NCI-H226 (cell line): ENCODE measurements at places on chromosomes 5 and 9.

DNA sequence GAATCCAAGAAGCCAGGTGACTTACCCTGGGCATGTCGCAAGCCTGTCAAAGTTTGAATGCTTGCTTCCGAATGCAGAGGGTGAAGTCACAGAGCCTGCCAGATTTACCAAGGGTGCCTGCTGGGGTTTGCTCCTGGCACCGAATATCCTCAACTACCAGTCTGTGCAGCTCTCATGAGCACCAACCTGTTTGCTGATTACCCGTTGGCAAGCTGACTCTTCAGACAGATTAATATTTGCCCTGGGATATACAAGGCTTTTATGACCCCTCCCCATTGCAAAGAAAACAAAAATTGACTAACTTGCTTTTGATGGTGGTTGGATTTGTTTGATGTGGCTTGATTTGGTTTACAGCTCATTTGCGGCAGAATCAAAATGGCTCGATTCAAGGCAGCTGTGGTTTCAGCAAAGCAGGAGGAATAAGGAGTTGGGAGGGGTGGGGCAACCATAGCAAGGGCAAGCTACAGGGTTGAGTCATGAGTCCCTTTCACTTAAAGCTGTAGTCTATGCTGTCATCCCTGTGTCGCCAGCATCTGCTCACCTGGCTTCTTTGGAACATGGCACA lies 82.3 kb upstream of the AGXT2 start:
- peak; percentile 57 for DNase-seq

GRCh38 chr9:17846948-17847655 lies 268.2 kb downstream of the SH3GL2 start:
- no peak for DNase-seq

GRCh38 chr5:138569782-138570181 lies 5.4 kb downstream of the HSPA9 start:
- no peak for DNase-seq

DNA sequence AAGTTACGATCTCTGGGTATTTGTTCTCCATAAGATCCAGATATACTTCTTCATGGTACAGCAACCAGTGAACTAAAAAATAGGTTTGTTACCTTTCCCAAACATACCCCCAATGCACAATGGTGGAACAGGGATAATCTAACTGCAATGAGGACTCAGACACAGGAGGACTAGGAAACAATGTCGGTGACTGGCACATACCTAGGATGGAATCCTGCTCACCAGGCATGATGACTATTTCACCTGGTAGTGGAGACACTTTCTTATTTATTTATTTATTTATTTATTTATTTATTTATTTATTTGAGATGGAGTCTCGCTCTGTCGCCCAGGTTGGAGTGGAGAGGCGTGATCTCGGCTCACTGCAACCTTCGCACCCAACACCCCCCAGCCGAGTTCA lies 159.9 kb upstream of the CCNH start:
- DNase-seq = no peak

- no peak for DNase-seq
Measured at GRCh38 chr9:132538071-132538470, 44.3 kb upstream of the BARHL1 start.

DNA sequence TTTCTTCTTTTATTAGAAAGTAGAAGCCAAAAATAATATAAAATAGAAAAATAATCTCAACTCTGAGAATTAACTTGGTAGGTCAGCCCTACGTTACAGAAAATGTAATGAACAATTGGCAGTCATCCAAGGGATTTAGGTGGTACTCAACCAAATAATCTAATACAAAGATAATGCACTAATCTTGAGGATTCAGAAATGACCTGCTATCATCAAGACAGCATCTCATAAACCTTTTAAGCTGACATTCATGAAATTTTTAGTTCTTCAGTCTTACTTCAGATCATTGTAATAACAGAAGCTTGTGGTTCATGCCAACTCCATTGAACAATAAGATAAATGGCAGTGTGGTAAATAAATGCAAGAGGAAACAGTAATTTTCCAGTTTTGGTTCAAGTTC lies 1058.0 kb downstream of the MAT2B start:
- DNase-seq = no peak

- DNase-seq = no peak
Measured at GRCh38 chr5:177498013-177498787, 796 bp upstream of the PDLIM7 start.

GRCh38 chr9:91562416-91562815 lies 138.8 kb upstream of the NFIL3 start:
- no peak for DNase-seq

GRCh38 chr5:55037046-55037771 lies 13.2 kb downstream of the GZMK start:
- no peak for DNase-seq

- DNase-seq = no peak
Measured at GRCh38 chr9:100474082-100474923, 1.4 kb downstream of the TMEFF1 start.

GRCh38 chr5:80268916-80269315 lies 13.1 kb upstream of the SERINC5 start:
- no peak for DNase-seq

DNA sequence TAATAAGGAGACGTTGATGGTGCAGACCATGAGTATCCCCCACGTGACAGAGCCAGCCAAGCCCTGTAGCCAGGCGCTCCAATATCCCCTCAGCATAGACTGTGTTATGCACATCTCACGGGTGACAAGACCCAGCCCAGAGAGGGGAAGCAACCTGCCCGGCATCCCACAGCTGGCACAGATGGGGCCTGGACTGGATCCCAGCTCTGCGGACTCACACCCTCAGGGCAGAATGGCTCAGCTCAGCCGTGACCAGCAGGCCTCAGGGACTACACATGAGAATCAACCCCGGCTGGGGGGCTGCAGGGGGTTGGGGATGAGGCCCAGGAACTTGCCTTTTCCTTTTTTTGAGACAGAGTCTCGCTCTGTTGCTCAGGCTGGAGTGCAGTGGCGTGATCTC lies 11.7 kb downstream of the FIBCD1 start:
- DNase-seq = peak; percentile 12

DNA sequence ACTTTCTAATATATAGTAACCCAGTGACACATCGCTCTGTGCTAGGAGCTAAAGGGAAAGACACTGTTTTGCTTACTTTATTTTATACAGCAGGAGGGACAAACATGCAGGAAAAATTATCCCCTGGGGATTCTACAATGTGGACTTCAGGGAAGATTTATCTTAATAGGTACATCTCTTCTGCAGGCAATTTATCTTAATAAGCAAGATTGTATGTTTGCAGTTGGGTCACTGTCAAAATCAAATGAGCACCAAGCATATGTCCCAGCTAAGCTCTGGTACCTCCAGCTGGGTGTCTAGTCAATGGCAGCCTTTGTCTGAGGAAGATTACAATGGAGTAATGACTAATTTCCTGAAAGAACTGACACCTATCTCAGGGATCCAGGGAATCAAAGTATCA lies 309.9 kb upstream of the PANK3 start:
- DNase-seq = no peak

- DNase-seq = no peak
Measured at GRCh38 chr9:89351584-89352300, 33.4 kb downstream of the SECISBP2 start.

DNA sequence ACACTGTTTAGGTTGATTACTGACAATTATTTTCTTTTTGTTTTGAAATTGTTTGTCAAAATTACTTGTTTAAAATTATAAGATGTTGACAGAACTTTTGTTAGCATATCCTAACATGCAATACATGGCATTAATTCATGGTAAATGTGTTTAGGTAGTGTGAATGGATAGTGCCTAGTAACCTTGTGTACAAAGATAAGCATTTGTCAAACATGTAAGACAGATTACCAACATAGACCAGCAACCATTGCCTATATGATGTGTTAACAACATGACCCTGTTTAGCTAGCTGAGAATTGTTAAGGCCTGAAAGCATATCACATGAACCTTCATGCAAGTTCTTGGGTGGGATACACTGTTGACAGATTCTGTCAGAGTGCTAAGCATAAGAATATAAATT lies 13.4 kb downstream of the MAN2A1 start:
- DNase-seq = no peak

DNA sequence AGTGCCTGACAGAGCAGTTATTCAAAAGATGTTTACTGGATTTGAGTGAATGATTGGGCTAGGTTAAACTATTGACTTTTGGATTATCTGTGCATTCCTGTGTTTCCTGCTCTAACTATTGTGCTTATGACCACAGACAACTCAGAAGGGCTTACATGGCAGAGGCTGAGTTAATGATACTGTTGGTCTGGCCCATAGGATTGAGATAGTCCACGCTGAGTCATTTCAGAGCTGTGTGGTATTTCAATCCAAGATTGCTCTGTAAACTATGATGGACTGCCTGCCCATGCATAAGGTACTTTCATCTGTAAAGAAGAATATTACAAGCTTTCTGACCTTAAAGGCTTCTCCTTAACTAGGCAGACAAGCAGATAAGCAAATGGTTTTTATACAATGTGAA lies 49.1 kb upstream of the SLIT3 start:
- peak; percentile 93 for DNase-seq

- DNase-seq = no peak
Measured at GRCh38 chr5:77170196-77170890, 40.1 kb upstream of the PDE8B start.

DNA sequence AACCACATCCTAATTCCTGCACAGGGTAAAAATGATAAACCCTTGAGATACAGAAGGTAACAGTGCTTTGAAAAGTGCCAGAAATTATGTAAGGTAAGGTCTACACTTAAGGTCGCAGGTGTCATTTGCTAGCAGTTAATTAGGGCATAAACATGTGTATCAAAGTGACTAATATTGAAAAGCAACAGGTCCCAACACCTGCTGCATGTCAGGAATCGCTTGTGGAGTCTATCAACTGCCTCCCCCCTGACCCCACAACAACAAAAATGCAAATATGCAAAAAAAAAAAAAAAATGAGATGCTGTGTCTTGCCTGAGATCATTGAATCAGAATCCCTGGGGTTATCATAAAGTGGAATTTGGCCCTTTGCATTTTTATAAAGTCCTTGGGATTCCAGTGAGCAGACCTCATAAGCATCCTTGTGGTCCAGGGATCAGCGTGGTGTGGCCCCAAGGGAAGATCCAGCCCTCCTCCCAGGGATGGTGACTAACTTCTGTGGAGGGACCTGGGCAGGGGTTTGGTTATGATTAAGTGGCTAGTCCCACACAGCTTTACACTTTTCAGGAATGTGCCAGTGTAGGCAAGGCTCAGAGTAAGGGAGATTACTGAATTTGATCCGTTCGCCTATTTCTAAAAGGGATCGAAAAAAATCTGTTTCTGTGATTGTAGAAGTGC lies 92.5 kb upstream of the TNFSF8 start:
- peak; percentile 97 for DNase-seq

DNA sequence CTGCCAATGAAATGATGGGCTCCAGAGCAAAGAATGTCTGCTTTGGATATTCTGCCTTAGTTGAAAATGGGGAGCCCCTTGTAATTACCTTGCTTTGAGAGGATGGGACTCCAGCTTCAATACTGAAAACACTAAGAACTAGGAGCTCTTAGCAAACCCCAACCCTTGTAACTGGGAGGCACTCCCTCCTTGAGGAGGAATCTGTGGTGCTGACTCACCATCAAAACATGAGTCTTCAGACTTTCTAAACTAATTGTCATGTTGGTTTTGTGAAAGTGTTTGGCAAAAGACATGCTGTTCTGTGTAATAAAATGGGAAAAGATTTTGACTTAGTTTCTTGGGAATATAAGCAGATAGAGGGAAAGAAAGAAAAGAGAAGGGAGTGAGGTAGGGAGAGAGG lies 91.9 kb upstream of the PTPRD start:
- no peak for DNase-seq

GRCh38 chr5:114332925-114333324 lies 28.9 kb upstream of the KCNN2 start:
- no peak for DNase-seq

GRCh38 chr5:77328930-77329647 lies 118.6 kb downstream of the PDE8B start:
- no peak for DNase-seq

- DNase-seq = no peak
Measured at GRCh38 chr5:140399979-140400729, 1.5 kb upstream of the ANKHD1 start.

GRCh38 chr5:34719029-34719428 lies 62.9 kb downstream of the RAI14 start:
- DNase-seq = no peak

GRCh38 chr5:146428658-146429057 lies 18.5 kb upstream of the TCERG1 start:
- DNase-seq = no peak

GRCh38 chr5:150186897-150187296 lies 3.0 kb upstream of the SLC6A7 start:
- no peak for DNase-seq

- no peak for DNase-seq
Measured at GRCh38 chr9:114693248-114693855, 11.4 kb upstream of the TEX48 start.

GRCh38 chr5:111068213-111068612 lies 3.3 kb upstream of the TSLP start:
- no peak for DNase-seq

DNA sequence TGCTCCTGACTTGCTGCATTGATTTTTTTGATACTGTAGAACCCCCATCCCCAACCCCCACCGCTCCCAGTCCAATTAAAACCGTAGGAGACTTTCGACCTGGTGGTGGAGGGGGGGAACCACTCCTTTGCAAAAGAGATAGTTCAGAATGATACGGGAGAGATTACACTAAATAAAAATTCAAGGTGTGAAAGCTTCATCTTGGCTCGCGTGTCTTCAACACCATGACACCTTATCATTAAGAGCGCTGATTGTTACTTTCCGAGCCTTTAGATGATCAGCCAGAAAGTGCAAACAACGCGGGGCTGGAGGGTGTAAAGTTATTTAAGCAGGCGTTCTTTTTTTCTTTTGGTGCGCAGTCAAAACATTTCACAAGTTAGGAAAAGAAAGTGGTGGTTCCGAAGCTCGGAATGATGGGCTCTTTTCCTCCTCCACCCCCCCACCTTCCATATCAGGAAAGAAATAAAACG lies 1.3 kb upstream of the ZNF462 start:
- DNase-seq = no peak

- DNase-seq = no peak
Measured at GRCh38 chr5:82674671-82675070, 396.5 kb upstream of the RPS23 start.
